ENCODE measurements at places on chromosomes 5 and 9.

DNA sequence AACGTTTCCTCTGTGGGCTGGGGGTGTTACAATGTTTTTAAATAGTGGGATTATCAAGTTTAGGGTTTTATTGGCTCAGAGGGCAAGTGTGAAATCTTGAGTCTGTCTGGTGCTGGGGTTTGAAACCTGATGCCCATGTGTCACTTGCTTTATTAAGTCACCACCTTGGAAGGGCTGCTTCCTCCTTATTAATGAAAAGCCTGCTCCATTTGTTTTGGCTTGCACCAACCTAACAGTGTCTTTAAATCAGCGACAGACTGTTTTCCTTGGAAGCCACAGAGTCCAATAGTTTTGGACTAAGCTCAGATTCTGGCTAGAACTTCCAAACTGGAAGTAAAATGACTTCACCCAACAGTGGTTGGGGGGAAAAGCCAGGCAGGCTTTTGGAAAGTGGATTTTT is 10.7 kb upstream of the PALM2AKAP2 start:
- no peak for DNase-seq

- DNase-seq = no peak
Observed at GRCh38 chr5:6465831-6466790, 17.5 kb downstream of the UBE2QL1 start.

GRCh38 chr5:141172381-141173204 is at the start of gene PCDHB7:
Gene PCDHB7 (plus strand): TSS chr5:141172644. CDS start chr5:141172836, 192 bp downstream.
- no peak for DNase-seq

DNA sequence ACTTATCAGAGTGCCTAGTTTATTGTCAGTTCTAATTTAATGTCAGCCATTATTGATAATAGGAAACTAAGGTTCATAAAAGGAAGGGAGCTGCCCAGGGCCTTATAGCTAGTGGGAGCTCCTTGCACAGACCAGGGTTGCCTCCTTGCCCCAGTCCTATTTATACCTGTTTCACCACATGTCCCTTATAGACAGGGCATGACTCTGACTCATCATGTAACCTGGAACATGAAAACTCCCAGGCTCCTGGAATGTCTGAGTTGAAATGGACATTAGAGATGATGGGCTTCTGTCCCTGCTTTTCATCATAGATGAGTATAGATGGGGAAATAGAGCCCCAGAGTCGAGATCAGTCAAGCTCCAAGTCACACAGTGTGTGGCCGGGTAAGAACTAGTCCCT is 21.1 kb downstream of the FAT2 start:
- no peak for DNase-seq

DNA sequence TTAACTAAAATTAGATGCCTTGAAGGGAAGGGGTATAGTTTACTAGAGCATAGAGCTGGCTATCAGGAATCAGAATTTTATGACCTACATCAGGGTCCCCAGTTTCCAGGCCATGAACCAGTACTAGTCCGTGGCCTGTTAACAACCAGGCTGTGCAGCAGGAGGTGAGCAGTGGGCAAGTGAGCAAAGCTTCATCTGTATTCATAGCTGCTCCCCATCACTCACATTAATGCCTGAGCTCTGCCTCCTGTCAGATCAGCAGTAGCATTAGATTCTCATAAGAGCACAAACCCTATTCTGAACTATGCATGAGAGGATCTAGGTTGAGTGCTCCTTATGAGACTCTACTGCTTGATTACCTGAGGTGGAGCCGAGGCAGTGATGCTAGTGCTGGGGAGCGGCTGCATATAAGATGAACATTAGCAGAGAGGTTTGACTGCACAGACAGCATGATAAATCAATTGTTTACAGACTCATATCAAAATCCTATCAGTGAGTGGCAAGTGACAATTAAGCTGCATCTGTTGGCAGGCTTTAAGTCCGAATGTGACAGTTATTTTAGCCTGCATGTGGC is 44.6 kb downstream of the TAF11L14 start:
- DNase-seq = no peak

DNA sequence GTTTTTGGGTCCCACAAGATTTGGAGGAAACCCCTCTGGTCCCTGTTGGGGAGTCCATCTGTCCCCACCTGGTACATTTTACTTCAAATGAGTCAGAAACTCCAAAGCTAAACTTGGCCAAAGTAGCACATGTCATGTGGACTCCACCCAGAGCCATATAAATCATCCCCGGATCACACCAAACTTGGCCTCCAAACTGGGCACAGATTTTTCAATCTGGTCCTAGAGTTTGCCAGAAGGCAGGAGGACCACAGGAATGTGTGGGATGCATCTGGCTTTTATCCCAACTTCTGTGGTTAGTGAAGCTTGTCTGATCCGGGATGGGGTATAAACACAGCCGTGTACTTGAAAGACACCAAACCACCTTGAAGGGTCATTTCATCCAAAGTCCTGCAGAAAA is 66.3 kb downstream of the MAT2B start:
- no peak for DNase-seq

GRCh38 chr5:116621599-116621998 is 47.0 kb upstream of the SEMA6A start:
- no peak for DNase-seq

DNA sequence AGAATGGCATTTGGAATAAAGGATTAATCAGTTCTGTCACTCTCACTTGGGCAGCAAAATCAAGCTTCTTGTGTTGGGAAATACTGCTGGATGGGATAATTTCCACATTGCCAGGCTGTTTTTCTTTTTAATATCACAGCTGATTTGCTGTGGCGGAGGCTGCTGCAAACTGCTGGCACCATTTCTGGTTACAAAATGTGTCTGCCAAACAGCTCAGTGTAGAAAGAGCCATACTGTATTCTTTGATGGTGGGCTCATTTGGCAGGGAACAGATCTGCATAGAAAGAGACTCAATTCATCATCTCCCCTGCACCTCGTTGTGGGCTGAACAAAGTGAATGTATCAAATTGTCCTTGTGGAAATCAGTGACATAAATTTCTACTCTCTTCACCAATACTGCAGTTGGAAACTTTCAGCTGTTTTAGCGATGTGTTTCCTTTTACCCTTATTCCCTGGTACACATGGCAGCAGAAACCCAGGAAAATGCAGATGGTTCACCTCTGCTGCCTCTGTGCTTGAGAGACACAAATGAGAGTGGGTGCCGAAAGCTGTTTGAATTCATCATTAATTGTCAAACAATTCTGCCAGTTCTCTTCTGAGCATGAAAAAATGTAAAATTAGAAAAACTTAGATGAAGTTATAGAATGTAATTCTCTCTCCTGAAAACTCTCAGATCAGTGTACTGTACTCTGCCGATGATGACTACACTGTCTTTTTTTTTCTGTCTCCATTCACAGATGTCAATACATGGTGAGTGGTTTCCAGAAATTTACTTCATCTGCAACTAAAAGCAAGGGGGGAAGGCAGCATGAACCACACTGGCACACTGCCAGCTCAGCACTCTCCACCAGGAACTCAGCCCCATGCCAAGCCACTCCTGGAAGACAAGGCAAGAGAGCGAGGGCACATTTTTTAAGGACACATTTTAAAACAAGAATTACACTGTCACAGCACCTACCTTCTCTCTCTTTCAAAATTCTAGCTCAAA is 75.0 kb downstream of the HMHB1 start:
- DNase-seq = no peak

GRCh38 chr5:3022665-3023064 is 271.2 kb upstream of the IRX2 start:
- no peak for DNase-seq

DNA sequence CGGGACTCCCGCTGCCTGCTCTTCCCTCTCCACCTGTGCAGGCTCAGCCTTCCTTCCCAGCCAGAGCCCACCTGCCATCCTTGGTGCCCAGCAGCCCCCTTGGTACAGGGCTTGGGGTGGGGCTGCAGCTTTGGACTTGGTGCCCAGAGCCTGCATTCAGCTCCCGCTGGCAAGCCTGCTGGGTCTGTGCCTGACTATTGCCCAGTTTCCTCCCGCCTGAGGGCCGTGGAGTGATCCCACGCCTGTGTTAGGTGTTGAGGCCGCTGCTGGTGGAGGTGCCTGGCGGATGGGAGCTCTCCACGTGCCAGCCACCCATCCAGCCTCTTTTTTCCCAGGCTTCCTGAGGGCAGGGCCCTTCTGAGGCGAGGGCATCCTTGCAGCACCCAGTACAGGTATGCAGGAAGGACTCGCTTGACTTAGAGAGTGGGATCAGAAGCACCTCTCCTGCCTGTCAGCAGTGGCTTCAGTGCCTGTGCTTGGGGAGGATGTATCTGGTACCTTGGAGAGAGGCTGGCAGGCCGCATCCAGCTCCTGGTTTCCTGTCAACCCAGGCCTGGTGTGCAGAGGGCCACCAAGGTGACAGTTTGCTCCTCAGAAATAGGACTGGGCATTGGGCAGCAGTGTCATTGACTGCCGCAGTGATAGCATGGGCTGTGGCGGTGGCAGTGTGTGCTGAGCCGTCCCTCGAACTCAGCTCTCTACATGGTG is 7.8 kb downstream of the RXRA start:
- no peak for DNase-seq

DNA sequence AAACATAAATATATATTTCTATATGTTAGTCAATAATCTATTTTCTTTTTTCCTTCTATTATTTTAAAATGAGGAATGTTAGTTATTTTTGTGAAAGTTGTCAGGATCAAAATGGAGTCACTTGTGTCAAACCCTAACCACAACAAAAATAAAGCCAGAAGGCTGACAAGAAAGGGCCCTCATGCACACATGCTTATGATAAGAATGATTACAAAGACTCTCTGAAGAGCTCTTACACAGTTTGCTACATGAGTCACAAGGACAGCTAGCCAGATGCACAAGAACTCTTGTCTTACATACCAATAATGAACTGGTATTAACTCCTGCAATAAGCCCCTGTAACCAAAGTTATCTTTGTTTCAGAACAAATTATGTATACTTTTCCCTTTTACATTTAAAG is 64.7 kb downstream of the GGTA1 start:
- DNase-seq = no peak

GRCh38 chr5:145478651-145479050 is 356.5 kb downstream of the PRELID2 start:
- no peak for DNase-seq

- no peak for DNase-seq
Observed at GRCh38 chr9:68747043-68747533, 42.0 kb downstream of the PIP5K1B start.

DNA sequence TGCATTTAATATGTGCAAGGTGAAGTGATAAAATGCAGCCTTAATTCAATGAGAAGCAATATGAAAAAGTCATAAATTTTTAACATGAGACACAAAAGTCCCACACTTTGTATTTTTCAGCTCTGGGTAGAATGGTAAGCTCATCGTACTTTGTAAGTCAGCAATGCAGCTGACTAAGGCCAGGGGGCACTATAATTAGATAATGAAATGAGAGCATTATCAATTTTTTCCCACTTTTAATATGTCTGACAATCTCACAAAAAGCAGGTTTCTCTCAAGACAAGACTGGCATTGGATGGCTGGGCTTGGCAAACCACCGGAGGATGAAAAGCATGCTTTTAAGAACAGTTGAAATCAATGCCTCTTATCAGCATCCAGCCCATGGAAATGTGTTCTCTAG is 162.8 kb downstream of the FAM174A start:
- no peak for DNase-seq

DNA sequence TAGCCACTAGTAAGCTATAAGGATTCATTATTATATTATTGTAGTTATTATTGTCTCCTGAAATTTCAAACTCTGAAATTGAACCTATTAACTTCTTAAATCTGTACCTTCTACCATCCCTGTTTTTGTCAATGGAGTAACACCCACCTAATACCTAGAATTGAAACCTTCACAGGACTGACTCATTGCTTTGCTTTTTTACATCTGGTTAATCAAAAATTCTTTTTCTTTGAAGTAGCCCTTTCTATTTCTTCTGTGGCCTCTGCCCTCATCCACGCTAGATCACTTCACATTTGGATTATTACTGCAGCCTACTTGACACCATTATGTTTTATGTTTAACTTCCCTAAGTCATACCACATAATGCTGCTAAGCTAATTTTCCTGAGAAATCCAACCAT is 35.6 kb downstream of the RBM27 start:
- no peak for DNase-seq

DNA sequence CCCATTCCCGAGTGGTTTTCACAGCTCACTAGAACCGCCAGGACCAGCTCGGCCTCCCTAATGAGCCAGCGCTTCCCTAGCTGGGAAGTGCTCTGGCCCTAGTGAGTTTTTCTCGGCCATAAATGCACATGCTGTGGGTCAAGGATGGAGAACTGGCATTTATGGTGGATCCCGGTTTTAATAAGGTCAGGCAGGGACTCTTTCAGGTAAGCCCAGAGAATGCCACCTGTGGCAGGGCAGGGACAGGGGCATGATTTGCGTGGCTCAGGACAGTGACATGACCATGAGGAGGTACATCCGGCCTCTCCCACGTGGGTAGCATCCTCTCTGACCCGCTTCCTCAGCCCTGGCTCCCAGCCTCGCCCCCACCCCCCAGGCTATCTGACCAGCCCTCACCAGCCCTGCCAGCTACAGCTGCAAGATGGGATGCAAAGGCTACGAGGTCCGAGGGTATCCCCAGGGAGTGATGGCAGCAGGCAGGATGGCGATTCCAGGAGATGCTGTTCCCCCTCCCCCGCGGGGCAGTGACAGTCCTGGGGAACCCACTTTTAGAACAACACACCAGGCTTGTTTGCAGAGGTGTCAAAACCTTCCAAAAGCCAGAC is 60.3 kb upstream of the ADAMTS2 start:
- no peak for DNase-seq

DNA sequence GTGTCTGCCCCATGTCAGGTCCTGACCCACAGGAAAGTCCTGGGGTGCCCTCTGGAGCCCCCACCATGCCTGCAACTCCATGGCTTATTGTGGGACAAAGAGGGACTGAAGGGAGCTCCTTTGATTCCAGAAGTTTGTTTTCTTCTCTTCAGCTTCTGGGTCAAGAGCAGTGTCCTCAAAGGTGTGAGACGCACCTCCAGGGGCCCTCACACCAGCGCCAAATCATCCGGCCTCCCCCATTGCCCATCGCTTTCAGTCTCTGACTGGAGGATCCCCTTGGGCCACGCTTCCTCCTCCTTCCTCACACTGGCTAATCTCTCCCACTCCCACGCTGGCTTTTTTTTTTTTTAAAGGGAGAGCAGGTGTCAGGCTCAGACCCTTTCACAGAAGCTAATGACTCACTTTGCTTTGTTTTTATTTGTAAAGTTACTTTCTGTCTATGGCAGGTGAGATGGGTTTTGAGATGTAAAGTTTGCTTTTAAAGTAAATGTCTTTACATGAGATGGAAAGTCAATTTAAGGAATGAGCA is 16.7 kb downstream of the CDHR2 start:
- no peak for DNase-seq

- no peak for DNase-seq
Observed at GRCh38 chr5:177347699-177348098, 3.8 kb downstream of the LMAN2 start.

GRCh38 chr5:173028811-173029327 is 27.3 kb upstream of the CREBRF start:
- DNase-seq = no peak

Measured in frontal cortex (tissue), 4 donors.